Forelimb muscle (tissue), 1 donor: ENCODE measurements at places on chromosomes 4 and X.

DNA sequence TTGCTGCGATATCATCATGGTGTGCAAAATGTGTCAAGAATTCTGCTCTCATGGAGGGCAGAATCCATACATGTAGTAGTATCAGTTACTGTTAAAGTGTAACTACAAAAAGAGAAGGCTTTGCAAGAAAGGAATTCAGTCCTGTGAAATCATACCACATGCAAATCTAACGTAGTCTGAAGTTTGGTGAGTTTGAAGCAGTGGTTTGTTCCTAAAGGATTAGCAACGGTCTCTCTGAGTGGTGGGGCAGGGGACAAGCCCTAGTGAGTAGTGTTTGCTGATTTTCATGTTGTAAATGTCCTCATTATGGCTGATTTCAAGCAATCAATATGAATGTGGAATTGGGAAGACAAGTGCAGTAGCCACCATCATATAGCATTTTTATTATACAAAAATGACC, 47.1 kb upstream of the CLNK start:
- DNase-seq: no peak

DNA sequence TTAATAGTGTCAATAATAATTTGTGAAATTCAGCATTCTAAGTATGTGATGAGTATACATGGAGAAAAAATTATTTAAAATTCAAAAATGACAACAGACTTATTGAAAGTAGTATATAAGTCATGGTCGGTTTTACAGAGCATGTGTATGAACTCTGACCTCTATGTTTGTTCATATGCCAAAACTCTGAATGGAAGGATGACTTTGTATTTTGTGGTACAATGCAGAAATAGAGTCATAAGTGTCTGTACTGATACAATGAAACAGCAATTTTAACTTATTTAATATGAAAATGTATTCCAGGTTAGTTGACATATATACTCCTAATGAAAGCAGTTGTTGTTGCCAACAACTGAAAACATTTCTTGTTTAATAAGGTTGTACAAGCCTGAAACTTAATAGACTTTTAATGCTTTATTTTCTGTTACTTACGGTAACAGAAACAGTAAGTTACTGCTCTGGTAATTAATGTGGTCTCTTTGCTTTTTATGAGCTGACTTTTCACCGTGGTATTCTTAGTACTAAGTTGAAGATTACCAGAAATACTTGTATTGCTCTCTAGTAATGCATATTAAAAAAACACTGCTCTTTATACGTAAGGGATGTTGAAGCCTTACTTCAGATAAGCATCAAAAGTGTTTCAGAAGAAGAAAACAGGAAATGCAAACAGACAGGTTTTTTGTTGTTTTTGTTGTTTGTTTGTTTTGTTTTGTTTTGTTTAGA, 1.9 kb downstream of the UBE2K start:
- DNase-seq: no peak

DNA sequence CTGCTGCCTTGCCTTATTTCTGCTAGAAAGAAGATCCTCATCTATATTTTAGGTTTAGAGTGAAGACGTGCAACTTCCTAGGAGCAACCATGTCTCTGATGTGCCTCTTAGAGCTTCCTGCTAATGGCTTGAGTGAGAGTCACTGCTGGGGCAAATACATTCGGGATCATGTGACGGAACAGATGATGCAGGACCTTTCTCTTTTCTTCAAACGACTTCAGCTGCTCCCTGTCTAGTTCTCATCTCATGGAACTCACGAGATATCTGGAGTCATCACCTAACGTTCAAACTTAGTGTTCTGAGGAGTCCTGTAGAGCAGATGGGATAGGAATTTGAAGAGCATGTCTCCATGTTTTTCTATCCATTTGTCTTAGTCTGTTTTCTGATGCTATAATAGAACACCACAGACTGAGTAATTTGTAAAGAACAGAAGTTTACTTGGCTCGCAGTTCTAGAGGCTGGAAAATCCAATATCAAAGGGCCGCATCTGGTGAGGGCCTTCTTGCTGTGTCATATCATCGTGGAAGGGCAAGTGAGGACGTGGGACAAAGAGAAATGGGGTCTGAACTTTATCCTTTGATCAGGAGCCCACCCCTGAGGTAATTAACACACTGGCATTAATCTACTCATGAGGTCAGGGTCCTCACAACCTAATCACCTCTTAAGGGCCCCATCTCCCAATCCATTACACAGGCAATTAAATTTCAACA, 43.5 kb upstream of the SCRG1 start:
- no peak for DNase-seq

DNA sequence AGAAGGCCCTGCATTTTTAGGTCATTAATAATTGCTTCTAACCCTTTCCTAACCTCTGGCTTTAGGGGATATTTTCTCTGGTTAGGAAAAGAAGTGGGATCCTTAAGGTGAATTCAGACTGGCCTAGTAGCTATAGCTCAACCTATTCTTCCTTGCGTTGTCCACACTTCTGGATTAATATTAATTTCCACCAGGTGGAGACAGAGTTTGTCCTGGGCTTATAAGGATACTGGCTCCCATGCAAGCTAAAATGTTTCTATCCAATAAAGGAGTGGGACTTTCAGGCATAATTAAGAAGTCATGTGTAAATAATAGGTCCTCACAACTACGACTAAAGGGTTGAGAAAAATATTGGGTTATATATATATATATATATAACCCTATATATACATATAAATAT, 860.0 kb upstream of the POU3F4 start:
- no peak for DNase-seq

- no peak for DNase-seq
These were observed 44.9 kb downstream of the ANAPC4 start for GRCh38 chr4:25421816-25422525.

DNA sequence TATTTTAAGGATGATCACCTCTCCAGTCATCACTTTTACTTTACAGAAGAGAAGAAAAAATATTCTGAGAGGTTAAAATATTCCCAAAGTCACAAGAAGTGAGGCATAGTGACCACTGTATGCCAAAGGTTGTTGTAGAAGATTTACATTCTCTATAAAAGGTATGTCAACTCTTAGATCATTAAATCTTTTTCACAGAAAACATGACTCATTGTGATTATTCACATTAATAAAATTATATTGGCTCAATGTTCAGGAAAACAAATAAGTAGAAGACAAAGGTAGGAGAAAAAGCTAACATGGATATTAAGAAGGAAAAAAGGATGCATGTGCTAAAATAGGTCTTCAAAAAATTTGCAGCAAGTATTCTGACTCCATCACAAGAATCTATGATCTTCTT, 82.0 kb downstream of the ADAMTS3 start:
- DNase-seq: no peak

DNA sequence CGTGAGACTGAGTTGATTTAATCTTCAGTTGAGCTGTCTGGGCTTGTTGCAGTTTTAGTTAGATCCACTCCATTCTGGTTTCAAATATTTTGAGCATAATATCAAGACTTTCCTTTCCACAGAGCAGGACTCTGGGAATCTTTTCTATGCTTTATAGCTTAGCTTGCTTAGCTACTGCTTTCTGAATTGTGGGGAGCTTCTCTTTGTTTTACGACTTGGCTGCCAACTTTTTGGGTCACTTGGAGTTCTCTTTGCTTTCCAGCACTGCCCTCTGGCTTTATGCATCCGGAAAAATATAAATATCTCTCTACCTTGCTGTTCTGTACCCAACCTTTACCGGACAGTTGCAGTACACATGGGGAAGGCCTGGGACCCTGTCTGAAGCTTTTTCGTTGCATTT, 292.1 kb downstream of the STIM2 start:
- DNase-seq: no peak
